NCI-H524 treated with DMSO at 0.1 percent for 48 hours (cell line): ENCODE measurements at places on chromosomes 2 and 18.

DNA sequence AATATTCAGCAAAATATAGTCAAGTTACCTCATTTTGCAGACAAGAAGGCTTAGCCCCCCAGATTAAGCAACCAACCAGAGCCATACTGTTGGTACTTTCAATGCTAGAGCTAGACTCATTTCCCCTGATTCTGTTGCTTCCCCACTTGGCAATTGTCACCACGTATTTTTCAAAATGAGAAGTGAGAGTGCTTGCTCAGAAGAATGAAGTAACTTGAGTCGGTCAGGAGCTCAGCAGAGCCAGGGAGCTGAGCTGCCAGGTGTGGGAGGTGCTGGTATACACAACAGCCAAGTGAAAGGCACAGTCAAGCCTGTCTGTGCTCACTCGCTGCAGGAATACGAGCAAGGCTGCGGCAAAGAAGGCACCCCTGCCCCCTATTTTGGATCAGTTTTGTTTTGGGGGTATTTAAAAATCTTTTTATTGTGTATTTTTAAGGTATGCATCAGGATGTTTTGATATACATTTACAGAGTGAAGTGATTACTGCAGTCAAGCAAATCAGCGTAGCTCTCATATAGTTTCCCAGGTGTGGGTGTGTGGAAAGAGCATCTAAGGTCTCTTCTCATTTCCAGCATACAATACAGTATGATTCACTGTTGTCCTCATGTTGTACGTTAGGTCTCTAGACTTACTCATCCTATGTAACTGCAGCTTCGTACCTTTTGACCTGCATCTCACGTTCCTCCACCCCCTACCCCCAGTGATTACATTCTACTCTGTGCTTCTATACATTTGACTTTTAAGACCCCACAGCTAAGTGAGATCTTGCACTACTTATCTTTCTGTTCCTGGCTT is 62.4 kb downstream of the MRPS9 start:
- no peak for DNase-seq

GRCh38 chr2:129117434-129117833 is 798.8 kb upstream of the HS6ST1 start:
- no peak for DNase-seq

DNA sequence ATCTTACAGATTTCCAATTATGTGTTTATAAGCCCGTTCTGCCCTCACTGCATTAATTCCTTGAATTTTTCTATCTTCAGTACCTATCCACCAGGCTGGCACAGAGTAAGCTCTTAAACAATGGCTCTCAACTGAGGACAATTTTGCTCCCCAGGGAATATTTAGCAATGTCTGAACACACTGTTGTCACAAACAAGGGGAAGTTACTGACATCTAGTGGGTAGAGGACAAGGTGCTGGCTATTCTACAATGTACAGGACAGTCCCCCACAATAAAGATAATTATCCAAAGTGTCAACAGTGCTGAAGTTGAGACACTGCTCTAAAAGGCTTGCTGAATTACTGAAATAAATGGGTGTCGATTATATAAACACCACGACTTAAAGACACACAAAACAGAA is 5.0 kb downstream of the NDUFS1 start:
- DNase-seq: no peak

- DNase-seq: no peak
Observed at GRCh38 chr2:188277786-188278185, 13.9 kb upstream of the GULP1 start.

GRCh38 chr2:190583507-190584337 is 49.2 kb upstream of the NEMP2 start:
- DNase-seq: no peak

- peak; percentile 51 for DNase-seq
Observed at GRCh38 chr2:188345831-188346458, 54.3 kb downstream of the GULP1 start.

GRCh38 chr2:139529080-139529479 is 748.9 kb upstream of the NXPH2 start:
- DNase-seq: no peak

- DNase-seq: no peak
Observed at GRCh38 chr2:12288048-12288447, 428.7 kb upstream of the TRIB2 start.

GRCh38 chr2:230441227-230441897 is 25.4 kb downstream of the SP100 start:
- DNase-seq: no peak

GRCh38 chr18:76314496-76314895 is 180.5 kb downstream of the ZNF516 start:
- DNase-seq: no peak

GRCh38 chr2:150400849-150401248 is 86.6 kb downstream of the RND3 start:
- no peak for DNase-seq

GRCh38 chr2:7692657-7693161 is 775.5 kb downstream of the RNF144A start:
- DNase-seq: peak; percentile 12

- DNase-seq: no peak
Observed at GRCh38 chr2:191679818-191680600, 2.1 kb downstream of the NABP1 start.

- no peak for DNase-seq
Observed at GRCh38 chr18:75754433-75754832, 326.9 kb upstream of the SMIM21 start.

DNA sequence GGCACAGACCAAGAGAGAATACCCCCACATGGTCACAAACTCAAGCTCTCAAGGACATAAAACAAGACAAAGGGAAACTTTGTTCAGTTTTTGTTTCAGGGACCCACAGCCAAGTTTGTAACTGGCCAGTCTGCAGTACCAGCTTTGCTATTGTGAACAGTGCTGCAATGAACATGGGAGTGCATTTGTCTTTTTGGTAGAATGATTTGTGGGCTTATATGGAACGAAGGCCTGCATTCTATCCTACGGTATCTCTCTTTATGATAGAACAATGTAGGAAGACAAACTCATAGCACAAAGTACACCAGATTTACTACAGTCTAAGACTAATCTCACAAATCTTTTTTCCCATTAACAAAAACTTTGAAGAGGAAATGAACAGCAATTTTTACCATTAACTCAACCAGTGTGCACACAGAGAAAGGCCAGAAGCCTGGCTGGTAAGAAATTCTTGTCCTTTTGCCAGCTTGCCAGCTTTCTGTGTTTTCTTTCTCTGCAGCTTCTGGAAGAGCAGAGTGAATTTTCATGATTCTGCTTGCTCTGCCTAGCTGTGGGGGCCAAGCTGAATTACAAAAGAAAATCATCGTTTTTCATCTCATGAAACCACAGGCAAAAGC is 37.1 kb upstream of the FEZ2 start:
- no peak for DNase-seq

DNA sequence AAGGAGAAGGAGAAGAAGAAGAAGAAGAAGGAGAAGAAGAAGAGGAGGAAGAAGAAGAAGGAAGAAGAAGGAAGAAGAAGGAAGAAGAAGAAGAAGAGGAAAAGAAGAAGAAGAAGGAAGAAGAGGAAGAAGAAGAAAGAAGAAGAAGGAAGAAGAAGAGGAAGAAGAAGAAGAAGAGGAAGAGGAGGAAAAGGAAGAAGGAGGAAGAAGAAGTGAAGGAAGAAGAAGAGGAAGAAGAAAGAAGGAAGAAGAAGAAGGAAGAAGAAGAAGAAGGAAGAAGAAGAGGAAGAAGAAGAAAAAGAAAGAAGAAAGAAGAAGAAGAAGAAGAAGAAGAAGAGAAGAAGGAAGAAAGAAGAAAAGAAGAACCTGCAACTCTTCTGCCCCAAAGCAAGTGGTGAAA is 942.0 kb downstream of the DPP10 start:
- no peak for DNase-seq

- no peak for DNase-seq
Observed at GRCh38 chr18:13183359-13183758, 35.2 kb upstream of the LDLRAD4 start.

DNA sequence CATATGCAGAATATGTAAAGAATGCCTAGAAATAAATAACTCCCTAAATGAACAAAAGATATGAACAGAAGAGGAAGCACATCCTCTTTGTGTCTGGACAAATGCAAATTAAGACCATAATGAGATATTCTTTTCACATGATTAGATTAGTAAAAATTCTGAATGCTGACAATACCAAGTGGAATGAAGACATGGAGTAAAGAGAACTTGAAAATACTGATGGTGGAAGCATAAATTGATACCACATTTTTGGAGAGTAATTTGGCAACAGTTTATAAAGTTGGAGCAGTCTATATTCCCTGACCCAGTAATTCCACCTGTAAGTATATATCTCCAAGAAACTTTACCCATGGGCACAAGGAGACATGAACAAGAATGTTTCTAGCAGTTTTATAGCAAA is 130.0 kb downstream of the CAPN13 start:
- DNase-seq: no peak
